Activated effector memory CD4-positive, alpha-beta T cell treated with Interleukin-2 at 50 U/mL for 16 hours (primary cell): ENCODE measurements at places on chromosomes 13 and 19.

- no peak for DNase-seq
Observed at GRCh38 chr19:34179066-34179465, 6.8 kb downstream of the LSM14A start.

DNA sequence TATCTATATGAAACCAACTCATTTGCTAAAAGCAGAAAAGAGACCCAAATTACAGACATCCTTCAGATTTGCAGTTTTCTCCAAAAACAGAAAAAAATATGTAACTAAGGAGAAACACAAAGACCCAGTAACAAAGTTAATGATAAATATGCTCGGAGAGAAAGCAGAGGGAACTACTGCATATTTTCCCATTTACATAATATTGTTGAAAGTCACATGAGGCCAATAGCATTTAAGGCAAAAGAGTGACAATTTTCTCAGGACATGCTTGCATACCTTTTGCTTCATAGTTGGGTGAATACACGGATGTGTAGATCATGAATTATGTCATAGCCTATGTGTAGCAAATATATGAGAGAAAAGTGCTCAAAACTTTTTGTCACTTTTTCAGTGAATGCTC lies 310.3 kb downstream of the EFNB2 start:
- no peak for DNase-seq

DNA sequence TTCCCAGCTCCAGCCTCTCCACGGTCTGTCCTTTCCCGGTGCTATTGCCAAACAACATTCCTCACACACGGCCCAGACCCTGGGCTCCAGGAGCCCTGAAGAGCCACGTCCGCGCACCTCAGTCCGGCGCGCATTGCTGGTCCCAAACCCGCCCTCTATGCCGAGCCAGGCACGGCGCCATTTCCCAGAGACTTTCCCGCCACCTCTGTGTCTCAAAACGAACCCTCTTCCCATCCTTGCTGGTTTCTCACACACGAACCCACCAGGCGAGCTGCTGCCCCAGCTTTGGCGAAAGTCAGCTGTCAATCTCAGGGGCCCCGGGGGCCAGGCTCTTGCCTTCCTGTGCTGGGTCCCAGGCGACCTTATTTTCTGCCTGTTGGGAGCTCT lies 28.0 kb upstream of the F7 start:
- DNase-seq: no peak

GRCh38 chr19:13068085-13068846 lies 34.4 kb downstream of the LYL1 start:
- no peak for DNase-seq

- DNase-seq: no peak
Observed at GRCh38 chr19:1880611-1881392, 4.5 kb downstream of the ABHD17A start.
